ENCODE measurements at places on chromosomes 11 and 22. TPM values are rescaled to one million over a fixed set of nuclear protein-coding genes. Genes with fewer than 3 reads are reported as not detected.

The SEC14L6 gene
- total RNA-seq: not detected

The PIWIL4 gene
- total RNA-seq: 2.7 TPM

The NXPE1 gene
- total RNA-seq: not detected

The DNAJB13 gene
- 0.30 TPM for total RNA-seq

The ABCG4 gene
- total RNA-seq: not detected

The MS4A7 gene
- total RNA-seq: 1.0 TPM

The ARHGAP32 gene
- total RNA-seq: 7.8 TPM

The HTR3A gene
- not detected for total RNA-seq

DNA sequence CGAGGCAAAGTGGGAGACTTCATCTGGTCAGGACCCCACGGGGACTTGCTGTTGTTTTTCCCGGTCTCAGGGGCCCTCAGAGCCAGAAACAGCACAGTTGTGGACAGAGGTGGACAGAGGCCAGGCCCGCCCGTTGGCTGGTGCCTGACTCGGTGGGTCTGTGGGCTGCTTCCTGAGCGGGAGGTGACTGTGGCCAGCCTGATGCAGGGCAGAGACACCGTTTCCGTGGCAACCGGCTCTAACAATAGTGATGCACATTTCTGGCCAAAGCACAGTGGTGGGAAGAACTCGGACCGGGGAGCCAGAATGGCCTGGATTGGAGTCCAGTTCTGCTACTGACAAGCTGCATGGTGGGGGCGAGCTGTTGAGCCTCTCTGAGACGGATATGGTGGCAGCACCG, 58.7 kb upstream of the ATXN10 start:
- DNase-seq: no peak

- no peak for DNase-seq
These were observed 14.0 kb downstream of the KIAA0930 start for GRCh38 chr22:45226503-45227186.

DNA sequence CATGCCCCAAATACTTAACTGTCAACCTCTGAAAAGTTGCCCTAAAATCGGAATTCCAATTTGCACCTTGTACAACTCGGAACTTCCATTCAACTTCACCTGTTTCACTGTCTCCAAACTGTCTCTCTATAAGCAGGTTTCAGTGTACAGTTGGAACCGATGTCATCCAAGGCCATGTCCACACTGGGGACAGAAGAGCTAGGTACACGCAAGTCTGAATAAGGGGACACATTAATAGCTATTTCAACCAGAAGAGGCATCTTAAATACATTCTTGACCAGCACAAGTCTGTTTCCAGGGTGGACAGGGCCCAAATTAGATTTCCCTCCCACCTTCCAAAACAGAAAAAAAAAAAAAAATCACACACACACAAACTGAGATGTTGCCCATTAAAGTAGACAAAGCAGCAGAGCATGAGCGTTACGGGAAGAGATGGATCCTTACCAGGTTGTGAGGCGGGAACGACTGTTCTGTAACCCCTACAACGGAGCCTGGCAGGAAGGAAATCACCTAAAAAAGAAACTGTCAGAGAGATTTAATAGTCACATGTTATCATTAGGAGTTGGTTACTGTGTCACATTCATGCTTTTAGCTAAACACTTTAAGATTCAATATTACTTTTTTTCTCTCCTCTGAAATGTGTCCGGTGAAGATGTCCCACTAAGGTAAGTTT, 1.7 kb downstream of the CREBZF start:
- DNase-seq: peak; percentile 58

DNA sequence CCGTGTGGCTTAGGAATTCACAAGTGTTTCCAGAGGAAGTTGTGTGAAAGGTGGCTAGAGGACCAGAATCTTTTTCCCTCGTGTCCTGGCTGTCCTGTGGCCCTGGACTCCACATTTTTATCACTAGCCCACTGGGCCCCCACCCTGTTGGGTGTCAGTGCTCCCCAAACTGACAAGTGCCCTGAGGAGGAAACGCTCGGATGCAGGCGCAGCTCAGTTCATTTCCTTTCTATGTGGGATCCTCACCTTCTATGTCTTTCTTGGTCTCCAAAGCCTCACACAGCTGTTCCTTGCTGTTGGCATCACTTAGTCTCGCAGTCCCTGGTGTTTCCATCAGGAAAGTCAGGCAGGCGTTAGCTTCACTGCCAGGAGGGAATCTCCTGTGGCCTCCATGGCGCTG, 68.0 kb upstream of the KCNQ1OT1 start:
- DNase-seq: no peak

DNA sequence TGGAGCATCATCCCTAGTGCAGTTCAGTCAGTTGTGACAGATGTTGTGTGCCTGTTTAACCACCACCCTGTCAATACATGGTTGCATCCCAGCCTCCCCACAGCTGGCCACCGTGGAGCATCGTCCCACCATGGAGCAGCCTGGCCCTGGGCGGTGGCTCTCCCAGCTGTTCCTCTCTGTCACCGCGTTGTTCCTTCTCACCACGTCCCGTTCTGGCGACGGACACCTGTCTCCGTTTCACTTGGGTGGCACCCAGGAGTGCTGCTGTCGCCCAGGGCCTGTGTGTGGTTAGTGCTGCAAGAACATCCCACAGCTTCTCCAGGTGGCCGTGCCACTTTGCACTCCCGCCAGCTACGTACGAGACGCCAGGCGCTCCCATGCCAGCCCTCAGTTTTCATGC, 26.5 kb downstream of the MUC6 start:
- no peak for DNase-seq

- no peak for DNase-seq
These were observed 1404.8 kb downstream of the TBC1D22A start for GRCh38 chr22:48167238-48167637.

GRCh38 chr11:97687111-97687510, 1297.3 kb downstream of the JRKL start:
- no peak for DNase-seq

DNA sequence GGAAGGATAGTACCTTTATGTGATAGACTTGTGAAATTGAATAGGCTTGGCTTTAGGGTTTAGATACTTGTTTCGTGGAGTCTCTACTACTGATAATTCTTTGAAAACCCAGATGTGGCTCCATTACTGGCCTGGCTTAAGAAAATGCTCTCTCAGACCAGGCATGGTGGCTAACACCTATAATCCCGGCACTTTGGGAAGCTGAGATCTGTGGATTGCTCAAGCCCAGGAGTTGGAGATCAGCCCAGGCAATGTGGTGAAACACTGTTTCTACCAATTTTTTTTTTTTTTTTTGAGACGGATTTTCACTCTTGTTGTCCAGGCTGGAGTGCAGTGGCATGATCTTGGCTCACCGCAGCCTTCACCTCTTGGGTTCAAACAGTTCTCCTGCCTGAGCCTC, 40.9 kb downstream of the ATG13 start:
- no peak for DNase-seq

All from T-cell (primary cell).